ENCODE measurements at places on chromosomes 5 and 9.

GRCh38 chr5:179374506-179375235 lies 29.4 kb upstream of the ADAMTS2 start:
- no peak for DNase-seq

DNA sequence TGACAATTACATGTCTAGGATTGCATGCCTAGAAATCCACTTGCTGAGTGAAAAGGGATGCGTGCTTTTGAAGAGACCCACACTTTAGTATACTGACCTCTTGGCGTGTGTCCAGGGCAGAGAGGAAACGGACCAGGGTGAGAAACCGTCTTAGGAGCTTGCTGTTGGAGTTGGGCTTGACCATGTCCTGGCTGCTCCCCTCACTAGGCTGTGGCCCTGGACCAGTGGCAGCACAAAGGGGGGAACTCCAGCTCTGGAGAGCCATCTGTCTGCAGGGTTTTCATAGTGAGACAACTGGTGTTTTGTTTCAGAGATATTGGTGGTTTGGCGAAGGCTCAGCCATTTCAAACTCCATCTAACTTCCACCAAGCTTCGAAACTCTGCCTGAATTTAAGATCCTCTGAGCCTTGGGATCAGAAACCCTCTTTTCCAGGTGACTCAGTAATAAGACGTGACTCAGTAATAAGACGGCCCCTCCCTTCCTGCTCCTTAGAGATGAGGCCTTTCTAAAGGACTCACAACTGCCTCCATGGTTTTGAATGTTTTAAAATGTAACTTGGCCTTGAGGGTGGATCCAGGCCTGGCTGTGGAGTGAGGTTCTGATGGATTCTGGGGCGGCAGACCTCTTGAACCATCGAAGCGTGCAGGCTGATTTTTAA lies 165.8 kb downstream of the MELK start:
- no peak for DNase-seq

- no peak for DNase-seq
Observed at GRCh38 chr5:157348049-157348400, 82.1 kb downstream of the CYFIP2 start.

DNA sequence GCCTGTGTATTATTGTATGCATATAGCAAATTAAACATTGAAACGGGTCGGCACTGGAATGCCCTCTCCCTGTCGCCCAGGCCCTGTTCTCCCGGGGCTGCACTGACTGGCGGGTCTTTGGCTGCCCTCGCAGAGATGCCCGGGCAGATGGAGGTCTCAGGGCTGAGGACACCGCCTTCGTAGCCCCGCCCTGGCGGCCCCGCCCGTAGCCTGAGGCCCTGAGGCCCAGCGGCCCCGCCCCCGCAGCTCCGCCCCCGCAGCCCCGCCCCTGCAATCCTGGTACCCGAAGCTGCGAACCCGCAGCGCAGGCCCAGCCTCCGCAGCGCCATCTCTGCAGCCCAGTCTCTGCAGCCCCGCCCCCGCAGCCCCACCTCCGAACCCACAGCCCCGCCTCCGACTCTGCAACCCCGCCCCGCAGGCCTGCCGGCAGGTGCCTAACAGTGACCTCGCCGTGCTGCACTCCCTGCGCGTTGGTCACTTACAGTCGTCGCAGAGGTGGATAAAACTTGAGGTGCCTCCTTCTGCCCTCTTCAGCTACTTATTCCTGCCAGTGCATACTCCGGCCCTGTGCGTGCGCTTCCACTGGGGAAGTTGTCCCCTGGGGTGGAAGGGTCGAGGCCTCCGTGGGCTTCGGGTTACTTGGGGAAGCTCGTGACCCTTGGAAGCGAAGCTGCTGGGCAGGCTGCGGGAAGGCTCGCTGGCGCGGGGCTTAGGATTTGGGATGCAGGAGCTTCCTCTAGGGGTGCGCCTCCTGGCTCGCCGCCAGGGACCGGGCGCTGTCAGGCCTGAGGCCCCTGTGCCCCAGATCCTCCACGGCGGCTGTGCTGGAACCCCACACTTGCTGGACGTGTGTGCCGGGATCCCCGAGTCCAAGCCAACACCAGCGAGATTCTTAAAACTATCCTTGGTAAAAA lies 72.3 kb downstream of the ICE1 start:
- DNase-seq, result peak; percentile 78

DNA sequence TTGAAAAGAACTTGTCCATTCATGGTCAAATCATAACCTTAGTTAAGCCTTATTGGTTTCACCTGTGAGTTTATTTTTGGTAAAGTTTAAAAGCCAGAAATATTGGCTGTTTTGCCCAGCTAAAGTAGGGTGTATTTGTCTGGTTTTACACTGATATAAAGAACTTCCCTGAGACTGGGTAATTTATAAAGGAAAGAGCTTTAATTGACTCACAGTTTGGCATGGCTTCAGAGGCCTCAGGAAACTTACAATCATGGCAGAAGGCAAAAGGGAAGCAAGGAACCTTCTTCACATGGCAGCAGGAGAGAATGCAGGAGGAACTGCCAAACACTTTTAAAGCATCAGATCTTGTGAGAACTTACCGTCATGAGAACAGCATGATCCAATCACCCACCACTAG lies 55.3 kb downstream of the JAKMIP2 start:
- no peak for DNase-seq
